Mesenteric fat pad (tissue), 1 donor: ENCODE measurements at places on chromosomes 11 and 22. TPM values are rescaled to one million over a fixed set of nuclear protein-coding genes. Genes with fewer than 3 reads are reported as not detected.

DNA sequence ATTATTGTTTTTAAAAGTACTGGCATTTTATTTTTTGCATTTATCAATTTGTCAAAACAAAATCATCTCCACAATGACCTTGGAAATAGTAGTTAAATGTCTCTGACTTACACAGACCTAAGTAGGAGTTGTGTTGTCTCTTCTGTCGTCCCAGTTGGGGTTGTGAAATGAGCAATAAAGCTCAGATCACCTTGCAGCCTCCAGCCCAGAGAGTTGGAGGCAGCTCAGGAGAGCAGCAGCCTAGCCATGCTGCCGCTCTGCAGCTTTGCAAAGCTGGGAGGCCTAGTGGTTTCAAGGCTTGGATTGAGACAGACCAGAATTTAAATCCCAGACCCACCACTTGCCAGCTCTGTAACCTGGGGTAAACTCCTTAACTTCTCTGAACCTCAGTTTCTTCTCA is 65.2 kb upstream of the CRYBB3 start:
- DNase-seq, result no peak

DNA sequence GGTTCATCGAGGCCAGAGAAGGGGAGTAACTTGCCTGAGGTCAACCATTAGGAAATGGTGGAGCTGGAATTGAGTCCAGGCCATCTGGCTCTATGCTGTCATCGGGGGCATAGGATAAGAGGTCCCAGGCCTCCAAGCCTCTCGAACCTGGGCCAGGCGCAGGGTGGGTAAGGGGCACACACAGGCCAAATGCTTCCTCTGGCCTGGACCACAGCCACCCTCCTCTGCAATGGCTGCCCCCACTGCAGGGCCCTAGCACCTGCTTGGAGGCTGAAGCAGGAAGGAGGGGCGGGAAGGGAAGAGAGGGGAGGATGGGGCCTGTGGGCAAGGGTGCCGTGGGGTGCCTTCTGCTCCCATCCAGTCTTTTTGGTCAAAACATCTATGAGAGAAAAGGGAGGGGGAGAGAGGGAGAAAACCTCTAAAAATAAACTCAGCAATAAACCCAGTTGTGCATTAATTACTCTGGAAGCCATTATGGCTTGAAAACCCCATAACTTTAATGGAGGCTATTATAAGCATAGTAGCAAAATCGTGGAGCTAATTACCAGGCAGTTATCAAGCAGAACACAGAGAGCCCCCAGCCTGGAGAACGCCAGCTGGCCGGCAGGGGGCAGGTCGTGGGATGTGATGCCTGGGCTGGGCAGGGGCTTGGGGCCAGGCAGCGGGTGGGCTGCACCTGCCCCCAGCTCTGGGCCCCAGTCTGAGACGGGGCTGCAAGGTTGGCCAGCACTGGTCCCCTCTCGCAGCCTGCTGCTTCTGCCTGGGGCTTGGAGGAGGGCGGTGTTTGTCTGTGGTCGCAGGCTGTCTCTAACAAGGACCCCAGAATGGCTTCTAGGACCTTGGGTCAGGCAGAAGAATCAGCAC is 21.1 kb downstream of the B3GAT1 start:
- no peak for DNase-seq

DNA sequence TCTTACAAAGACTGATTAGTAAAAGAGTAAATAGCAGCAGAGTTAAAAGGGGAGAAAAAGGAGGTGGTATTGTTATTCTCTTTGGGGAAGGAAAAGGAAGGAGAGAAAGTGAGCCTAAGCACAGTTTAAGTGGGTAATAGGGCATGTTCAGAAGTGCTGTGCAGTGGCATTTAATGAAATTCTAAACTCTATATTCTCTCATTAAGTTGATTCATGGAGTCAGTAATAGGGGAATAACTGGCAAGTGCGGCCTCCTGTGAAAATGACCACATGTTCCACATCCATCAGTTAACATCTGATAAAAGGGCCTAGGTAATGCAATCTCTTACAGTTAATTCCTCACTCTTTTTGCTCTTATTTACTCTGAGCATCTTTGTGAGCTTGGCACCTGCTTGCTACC is 516.7 kb downstream of the JRKL start:
- DNase-seq, result no peak

DNA sequence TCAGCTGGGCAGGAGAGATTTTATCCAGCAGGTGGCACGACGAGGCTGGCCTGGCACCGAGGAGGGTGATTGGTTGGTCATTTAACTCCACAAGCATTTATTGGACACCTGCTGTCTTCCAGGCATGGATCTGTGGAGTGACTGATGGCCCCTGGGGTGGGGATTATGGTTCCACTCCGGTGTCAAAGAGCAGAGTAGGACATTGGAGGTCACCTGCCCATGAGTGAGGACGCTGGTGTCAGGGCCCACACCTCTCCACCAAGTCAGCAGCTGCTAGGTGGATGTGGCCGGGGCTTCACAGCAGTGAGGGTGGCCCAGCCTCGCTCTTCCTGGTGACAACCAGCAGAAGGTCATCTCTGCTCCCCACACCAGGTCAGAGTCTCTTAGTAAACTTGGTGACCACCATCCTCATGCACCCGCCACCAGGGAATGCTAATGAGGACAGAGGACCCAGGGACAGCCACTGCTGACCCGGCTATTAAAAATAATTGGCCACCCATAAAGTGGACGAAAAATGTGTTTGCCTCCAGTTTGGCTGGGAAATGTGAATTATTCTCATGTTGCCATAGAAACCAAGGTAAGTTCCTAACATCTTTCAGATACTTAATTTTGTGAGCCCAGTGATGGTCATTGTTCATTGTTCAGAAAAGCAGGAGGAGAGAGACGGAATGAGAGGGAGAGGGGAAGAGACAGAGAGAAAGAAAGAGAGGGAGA is 428.7 kb downstream of the TBC1D22A start:
- DNase-seq, result peak; percentile 43

- DNase-seq, result no peak
These were observed 6.4 kb upstream of the SLC17A6 start for GRCh38 chr11:22331771-22332170.

GRCh38 chr11:88508759-88509581 is 171.4 kb upstream of the CTSC start:
- DNase-seq, result no peak

Gene MOV10L1
- total RNA-seq, result 0.87 TPM
